ENCODE measurements at places on chromosomes 3 and 15.

DNA sequence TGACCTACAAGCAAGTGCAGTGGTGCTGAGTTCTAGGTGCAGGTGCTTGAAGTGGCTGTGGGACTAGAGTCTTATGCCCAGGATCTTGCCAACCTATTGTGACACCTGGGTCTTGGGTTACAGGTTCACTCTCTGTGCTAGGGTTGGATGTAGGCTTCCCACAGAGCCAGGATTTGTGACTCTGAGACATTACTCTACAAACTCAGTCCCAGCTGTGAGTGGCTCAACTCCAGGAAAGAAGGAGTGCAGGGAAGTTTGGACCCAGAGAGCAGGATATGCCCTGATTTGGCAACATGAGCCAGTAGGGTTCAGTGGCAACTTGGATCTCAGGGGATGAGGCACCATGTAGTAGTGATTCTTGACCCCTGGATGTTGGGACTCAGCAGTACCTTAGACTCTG lies 182.2 kb downstream of the LPP start:
- DNase-seq: no peak

DNA sequence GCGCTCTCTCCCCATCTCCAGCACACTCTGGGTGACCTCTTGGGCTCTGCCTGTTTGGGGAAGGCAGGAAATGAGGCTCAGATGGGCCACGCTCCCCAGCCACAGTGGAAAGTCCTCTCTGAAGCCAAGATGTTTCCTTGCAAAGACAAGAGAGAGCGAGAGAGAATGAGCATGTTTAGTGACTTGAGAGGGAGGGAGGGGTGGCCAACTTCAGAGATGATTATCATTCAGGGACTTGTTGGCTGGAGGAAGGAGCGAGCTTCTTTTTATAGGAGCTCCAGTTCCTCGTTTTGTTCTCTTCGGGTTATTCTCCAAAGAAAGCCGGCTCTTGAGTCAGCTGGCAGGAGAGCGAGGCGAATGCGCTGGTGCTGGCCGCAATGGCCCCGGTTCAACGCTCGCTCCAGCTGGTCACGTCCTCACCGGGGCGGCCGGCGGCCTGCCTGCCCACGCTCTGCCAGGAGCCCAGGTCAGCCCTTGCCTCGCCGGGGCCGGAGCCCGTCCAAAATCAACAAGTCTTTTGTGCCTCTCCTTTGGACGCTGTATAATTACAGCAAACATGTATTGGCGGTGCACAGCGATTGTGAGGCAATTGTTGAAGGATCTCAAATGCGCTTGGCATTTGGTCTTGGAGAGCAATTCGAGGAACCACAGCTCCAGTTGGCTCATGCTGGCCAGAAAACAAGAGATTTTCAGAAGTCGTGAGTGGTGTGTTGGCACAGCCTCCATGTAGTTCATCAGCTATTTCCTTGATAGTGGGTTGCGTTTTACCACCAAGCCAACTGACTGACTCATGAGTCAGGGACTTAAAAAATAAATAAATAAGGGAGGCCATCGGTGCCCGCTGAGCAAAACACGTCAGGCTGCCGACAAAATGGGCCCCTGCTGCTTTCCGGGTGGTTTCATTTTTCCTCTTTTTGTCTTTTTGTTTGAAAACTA lies 288.6 kb downstream of the UACA start:
- peak; percentile 30 for DNase-seq

GRCh38 chr15:40320931-40321371 lies 2.5 kb upstream of the INAFM2 start:
- peak; percentile 81 for DNase-seq

DNA sequence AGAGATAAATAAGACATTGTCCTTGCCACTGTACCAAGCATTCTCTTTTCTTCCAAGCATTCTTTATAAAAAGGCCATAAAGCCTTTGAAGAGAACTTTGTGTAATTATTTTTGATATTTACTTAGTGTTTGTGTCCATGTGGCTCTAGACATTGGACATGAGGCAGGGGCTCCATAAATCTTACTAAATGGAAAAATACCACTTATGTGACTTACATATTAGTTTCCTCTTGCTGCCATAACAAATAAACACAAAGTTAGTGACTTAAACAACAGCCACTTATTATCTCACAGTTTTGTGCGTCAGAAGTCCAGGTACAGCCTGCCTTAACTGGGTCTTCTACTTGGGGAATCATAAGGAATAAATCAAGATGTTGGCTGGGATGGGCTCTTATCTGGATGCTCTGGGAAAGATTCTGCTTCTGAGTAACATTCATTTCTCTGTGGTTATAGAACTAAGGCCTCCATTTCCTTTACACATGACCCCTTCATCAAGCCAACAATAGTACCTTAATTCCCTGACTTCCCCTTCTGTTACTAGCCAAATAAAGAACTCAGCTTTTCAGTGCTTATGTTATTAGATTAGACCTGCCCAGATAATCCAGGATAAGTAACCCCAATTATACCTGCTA lies 59.9 kb upstream of the COL8A1 start:
- no peak for DNase-seq

DNA sequence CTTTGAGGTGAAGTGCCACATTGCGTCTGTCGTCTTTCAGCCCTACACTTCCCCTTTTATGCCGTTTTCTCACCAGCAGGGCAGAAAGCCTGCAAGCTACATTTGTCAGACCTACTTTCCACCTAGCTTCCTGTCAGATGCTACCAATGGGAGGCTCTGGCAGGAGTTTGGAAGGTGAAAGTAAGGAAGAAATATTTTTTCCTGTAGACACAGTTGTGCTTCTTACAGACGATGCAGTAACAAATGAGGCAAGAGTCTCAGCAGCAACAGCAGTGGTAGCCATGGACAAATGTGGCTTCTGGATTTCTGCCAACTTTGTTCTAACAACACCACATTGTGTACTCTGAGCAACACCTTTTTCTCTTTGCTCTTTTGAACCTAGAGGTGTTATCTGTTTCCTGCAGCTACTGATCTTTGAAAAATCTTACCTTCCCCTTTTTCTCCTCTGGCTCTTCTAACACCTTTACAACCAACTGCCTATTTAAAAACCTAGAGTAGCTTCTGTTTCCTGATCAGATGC lies 70.6 kb upstream of the STT3B start:
- DNase-seq: peak; percentile 73

DNA sequence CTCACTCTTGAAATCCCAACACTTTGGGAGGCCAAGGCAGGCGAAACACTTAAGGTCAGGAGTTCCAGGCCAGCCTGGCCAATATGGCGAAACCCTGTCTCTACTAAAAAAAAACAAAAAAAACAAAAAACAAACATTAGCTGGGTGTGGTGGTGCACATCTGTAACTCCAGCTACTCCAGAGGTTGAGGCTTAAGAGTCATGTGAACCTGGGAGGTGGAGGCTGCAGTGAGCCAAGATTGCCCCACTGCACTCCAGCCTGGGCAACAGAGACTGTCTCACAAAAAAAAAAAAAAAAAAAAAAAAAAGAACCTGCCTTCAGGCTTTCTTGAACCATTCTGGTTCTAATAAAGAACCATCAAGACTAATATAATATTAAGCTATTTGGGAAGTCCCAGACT lies 16.5 kb downstream of the ARPP19 start:
- DNase-seq: no peak

DNA sequence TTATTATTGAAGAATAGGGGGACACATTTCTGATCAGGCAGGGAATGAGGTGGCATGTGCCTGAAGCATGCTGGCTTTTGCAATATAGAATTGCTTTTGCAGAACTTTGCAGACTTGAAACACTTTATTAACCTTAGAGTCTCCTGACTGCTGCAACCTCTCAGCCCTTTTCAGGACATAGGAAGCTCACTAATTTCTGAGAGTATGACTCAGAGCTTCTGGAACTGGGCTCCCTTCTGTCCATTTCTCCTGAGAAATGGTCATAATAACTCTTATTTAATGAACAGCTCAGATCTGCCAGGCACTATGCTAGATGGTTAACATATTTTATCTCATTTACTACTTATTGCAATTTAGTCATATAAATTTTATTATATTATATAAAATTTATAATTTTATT lies 38.6 kb upstream of the DGKG start:
- no peak for DNase-seq

- DNase-seq: no peak
These were observed 212.7 kb downstream of the ALCAM start for GRCh38 chr3:105579439-105579838.

DNA sequence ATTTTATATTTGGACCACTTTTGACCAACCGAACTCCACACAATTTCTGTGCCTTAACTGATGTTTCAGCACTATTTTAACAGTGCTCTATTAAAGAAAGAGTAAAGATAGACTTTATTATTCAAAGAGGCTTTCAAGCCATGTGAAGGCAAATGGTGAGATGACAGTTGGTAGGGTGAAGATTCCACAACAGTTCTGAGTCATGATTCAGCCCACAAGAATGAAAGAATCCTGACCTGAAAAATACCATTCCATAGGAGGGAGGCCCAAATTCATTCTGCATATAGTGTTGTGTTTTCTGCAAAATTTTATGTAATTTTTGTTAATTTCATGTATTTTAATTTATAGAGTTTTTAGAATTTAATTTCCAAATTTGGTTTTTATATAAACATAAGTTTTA lies 135.6 kb upstream of the STAC start:
- no peak for DNase-seq

- no peak for DNase-seq
These were observed 292.1 kb downstream of the DIPK2A start for GRCh38 chr3:144263706-144264105.

- DNase-seq: no peak
These were observed 362.1 kb upstream of the ARRDC4 start for GRCh38 chr15:97598353-97598798.

Measured in CD4-positive, alpha-beta T cell treated with Interleukin-10 for 1 hour (primary cell).